Activated CD4-positive, alpha-beta T cell treated with anti-CD3 and anti-CD28 coated beads, Interleukin-2, Interleukin-4, amounts not matched to agents 100 ng/mL and 50 ng/mL, durations not matched to agents 16 hours and 8 hours (primary cell): ENCODE measurements at places on chromosomes 4 and X.

DNA sequence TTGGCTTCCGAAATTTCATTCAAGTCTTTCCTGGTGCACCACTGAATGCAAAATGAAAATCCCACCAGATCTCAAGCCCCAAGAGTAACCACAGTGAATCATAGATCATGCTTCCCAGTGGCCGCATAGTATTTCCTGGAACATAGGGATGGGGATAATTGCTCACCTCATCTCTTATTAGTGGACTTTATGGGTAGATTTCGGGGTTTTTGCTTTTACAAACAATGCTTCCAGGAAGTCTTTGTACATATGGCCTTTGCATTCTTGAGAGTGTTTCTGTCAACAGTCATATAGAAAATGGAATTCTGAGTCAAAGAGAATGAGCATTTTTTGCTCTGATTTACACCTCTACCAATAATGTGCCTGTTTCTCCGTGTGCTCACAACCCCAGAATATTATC, 53.4 kb downstream of the PPEF2 start:
- peak; percentile 72 for DNase-seq

- DNase-seq = no peak
Observed at GRCh38 chr4:78880874-78881492, 58.3 kb downstream of the PAQR3 start.

DNA sequence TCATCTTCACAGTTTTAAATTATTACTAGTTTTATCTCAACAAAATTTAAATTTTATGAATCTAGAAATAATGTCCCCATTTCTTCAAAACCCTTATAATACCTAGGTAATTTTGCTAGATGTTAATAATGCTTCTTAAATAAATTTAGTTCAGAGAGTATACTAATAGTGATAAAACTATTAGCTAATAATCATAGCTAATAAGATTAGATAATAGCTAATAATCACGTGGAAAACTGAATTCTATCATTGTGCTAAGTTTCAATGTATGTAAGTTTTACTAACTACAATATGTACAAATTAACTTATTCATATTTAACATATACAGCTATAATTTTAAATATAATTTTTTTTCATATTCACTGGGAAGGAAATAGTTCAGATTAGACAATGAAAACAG, 10.2 kb downstream of the ANKRD17 start:
- DNase-seq = no peak

DNA sequence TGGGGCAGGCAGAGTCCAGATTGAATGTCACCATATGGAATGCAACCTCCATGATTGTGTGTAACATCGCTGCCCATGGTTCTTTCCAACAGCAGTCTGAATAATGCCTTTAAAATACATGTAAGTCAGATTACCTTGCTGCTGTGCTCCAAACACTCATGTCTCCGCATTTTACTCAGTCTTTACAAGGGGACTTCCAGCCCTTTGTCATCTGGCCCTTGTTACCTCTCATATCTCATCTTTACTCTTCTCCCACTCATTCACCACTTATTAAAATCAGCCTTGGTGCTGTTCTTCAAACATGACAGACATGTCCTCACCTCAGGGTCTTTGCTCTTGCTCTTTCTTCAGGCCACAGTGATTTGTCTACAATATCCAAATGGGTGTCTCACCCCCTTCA, 200.4 kb upstream of the GYPA start:
- no peak for DNase-seq

DNA sequence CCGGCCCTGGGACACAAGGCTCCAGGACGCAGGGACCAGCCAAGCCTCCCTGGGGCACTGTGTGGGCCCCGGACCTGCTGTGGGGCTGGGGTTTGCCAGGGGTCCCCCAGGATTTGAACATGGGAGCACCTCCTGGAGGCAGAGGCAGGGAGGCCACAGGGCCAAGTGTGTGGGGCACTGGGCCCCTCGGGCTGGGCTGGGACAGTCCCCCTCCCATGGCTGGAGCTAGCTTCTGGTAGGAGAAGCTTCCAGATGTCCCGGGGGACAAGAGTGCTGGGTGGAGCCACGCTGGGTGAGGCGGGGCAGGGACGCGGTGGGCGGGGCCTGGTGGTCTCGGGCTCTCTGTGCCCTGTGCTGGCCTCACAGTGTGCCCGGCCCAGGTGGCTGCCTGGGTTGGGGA, 18.6 kb downstream of the FGFRL1 start:
- DNase-seq = no peak

- peak; percentile 85 for DNase-seq
Observed at GRCh38 chrX:49155900-49156837, 6.4 kb upstream of the MAGIX start.

GRCh38 chr4:106316773-106317409, 541 bp downstream of the AIMP1 start:
- DNase-seq = peak; percentile 16

DNA sequence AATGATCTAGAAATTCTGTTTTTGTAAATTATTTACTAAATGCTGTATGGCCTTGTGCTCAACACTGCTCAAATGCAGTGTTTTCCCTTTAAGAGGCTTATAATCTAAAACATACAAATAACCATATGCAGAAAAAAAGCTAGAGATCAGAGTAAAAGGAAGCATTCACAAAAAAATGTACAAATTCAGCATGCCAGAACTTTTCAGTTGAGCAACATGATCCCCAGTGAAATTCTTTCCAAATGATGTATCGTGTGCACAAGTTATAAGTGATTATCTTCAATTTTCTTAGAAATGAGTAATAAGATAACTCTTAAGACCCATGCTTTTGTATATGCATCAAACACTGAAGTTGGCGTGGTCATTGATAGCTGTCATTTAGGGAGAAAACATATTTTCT, 5.0 kb downstream of the GPC3 start:
- no peak for DNase-seq

DNA sequence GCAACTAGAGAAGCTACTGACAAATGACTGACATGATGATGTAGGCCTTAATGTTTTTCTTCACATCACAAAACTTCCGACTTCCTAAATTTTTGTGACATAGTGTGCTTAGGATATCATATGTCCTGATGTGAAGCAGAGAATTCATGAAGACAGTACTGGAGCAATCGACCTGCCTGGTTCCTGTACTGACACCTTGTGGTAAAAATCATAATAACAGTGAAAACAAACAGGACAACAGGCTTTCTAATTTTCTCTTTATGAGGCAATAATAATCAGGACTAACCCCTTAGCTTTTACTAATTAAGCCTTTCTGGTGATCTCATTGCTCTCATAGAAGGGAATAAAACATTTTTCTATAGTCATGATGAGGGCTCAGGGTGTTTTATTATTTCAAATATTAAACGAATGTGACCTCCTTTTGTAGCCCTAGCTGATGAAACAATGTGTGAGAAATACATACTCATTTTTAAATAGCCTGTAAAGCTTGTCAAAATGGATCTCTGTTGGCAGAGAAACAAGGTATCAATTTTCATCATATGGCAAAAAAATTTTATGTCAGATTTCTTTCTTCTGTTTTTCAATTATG, 158.4 kb downstream of the TENT5D start:
- DNase-seq = peak; percentile 36

DNA sequence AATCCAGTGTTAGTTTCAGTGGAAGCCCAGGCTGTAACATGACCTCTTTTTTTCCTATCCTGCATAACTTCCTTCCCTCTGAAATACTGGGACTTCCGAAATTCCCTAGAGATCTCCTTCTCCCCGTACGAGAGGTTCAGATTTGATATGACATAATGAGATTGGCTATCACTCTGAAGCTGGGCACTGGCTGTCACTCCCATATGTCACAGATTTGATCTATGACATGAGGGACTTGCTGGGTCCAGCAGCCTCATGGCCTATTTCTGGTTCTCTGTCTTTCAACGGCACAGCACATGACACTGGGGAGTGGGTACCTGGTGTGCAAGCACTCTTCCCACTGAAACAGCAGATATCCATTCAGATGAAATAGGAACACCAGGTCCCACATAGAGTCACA, 36.7 kb downstream of the PF4 start:
- DNase-seq = no peak

GRCh38 chrX:105658136-105658535, 164.2 kb upstream of the NRK start:
- DNase-seq = no peak

- DNase-seq = no peak
Observed at GRCh38 chr4:114773339-114773738, 174.7 kb downstream of the UGT8 start.

DNA sequence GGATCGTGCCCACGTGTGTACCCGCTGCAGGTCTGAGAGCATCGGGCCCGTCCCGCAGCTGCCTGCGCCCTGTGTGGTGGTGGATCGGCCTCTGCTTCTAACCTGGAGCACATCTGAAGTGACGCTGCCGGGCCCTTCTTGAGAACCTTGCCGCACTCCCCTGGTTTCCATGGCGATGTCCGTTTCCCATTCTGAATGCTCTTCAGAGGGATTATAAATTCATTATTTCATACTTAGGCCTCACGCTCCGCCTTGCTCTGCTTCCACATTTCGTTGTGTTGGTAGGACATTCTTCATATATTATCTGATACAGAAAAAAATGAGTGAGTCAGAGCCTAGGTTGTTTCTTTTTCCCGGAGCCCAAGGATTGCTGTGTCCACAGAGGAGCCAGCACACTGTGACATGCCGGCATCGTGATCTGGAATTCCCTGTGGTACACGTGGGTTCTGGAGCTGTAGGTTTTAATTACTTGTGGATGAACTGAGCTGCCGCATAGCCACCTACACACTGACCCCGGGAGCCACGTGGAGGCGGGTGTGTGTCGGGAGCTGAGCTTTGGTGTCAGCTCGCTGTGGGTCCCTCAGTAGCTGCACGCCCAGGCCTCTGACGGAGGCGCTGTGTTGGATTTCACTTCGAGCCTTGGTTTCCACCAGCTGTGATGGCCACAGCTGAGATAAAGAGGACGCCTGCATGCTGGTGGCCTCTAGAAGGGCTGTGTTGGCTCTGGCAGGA, 63.4 kb downstream of the PSAPL1 start:
- no peak for DNase-seq

GRCh38 chrX:51837921-51838320, 55.5 kb upstream of the MAGED1 start:
- no peak for DNase-seq

DNA sequence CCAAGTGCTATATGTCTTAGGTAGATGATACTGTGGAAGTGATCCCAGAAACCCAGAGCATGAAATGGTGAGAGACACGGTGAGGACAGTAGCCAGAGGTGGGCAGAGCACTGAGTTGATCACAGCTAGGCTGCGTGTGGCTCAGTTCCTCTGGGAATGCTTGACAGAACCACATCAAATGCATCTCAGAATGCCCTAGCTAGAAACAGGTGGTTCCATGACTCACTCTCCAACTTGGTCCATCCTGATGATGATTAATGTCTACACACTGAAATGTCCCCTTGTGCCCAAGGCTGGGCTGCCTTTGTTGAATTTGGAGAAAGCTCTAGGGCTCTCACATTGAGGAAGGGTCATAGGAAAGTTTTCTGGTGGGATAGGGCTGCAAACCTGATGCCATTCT, 113.6 kb downstream of the ZNF518B start:
- no peak for DNase-seq

- peak; percentile 36 for DNase-seq
Observed at GRCh38 chr4:81562093-81562492, 90.4 kb upstream of the RASGEF1B start.

- DNase-seq = no peak
Observed at GRCh38 chr4:54986095-54986846, 139.1 kb downstream of the KDR start.

GRCh38 chr4:145796346-145796745, 116.4 kb downstream of the C4orf51 start:
- DNase-seq = no peak

- DNase-seq = peak; percentile 69
Observed at GRCh38 chrX:70336767-70337166, 46.9 kb downstream of the KIF4A start.

DNA sequence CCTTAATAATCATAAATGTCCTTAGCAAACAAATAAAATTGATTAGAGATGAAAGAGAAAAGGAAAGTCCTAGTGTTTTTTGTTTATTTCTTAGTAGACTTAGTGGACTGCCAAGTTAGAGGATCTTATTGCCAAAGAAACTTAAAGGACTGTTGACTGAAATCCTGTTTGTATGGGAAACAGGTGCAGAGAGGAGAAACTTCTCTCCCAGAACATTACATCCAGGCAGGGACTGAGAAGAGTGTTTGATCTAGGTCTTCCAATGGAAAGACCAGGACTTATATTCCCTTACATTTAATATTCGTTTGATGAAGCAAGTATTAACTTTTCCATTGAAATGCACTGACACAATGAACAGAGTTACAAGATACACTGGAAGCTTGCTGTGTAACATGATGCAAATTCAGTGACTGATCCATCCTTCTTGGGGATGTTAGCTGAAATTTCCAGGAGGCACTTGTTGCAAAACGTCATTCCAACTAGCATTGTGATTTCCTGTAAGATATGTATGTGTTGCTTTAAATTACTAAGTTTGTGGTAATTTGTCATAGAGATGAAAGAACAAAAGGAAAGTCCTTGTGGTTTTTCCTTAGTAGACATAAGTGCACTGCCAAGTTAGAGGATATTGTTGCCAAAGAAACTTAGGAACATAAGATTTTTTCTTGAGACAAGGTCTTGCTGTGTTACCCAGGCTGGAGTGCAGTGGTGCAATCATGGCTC, 505.6 kb downstream of the STIM2 start:
- DNase-seq = no peak

DNA sequence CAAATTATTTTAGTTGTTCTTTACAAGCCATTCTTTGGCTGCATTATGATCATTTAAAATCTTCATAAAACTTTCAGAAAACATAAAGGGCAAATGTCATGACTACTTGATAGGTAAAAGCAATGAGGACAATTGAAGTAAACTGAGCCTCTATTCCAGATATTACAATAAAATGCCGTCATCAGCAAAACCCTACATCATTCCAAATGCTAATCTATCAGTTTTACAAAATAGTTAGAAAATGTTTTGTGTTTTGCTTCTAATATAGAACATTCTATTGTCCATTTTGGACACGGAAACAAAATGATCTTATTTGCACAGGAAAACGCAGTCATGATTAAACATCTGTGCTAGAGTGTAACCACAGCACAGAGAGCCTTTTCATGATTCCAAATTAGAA, 1330.6 kb upstream of the ADGRL3 start:
- no peak for DNase-seq

DNA sequence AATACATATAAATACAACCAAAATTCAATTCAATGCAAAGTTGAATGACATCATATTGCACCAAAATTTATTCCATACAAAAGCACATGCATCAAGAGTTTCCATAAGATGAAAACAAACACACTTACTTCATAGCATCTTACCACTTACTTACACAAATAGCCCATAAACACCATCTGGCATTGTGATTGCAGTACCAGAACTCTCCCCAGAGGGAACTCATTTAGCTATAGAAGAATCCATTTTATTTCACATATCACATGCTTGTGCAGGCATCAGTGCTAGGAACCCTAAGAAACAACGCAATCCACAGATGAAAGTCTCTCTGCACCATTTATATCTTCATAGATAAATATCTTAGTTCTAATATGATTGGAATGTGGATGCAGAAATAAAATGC, 77.9 kb downstream of the SLC7A11 start:
- no peak for DNase-seq

GRCh38 chrX:107871136-107871535, 45.5 kb downstream of the MID2 start:
- no peak for DNase-seq
